ENCODE measurements at places on chromosomes 4 and X.

DNA sequence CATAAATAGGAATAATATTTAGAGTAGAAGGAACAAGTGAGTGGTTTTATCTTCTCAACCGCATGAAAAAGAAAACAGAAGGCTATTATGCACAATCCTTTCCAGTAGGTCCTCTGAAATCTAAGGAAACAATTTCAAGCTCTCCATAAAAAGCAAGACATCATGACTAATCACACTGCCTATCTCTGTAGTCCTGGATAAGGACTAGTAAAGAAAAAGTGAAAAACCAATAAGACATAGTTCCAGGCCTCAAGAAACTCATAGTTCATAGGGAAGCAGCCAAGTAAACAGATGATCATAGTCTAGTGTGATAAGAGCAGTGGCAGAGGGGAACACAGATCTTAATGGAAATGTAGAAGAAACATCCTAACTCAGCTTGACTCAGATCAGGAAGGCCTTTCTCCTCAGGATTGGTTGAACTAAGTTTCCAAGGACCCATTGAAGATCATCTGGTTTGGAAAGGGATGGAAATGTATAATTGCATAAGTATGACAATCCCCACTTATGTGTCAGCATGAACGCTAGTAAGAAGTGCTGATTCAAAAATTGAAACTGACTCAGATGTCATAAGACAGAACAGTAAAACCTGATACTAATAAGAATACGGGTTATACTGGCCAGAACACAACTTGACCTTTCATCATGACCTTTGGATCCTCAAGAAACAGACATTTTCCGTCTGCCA lies 155.3 kb downstream of the GRIA3 start:
- DNase-seq: no peak

DNA sequence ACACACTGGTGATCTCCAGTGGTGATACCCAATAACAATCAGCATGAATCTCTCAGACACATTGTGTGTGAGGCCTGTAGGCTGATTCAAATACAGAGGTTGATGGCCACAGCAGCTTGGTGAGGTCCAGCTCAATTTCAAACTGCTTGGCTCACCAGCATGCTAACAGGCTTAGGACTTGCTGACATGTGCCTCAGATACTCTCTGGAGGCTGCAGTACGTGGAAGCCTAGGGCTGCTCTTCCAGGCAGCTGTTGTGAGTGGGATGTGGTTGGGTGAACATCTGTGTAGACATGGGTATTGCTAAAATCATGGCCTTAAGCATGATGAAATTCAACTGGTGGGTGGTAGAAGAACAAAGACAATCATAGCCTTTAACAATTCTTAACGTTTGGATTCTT lies 4.3 kb downstream of the CXCL9 start:
- DNase-seq: no peak

DNA sequence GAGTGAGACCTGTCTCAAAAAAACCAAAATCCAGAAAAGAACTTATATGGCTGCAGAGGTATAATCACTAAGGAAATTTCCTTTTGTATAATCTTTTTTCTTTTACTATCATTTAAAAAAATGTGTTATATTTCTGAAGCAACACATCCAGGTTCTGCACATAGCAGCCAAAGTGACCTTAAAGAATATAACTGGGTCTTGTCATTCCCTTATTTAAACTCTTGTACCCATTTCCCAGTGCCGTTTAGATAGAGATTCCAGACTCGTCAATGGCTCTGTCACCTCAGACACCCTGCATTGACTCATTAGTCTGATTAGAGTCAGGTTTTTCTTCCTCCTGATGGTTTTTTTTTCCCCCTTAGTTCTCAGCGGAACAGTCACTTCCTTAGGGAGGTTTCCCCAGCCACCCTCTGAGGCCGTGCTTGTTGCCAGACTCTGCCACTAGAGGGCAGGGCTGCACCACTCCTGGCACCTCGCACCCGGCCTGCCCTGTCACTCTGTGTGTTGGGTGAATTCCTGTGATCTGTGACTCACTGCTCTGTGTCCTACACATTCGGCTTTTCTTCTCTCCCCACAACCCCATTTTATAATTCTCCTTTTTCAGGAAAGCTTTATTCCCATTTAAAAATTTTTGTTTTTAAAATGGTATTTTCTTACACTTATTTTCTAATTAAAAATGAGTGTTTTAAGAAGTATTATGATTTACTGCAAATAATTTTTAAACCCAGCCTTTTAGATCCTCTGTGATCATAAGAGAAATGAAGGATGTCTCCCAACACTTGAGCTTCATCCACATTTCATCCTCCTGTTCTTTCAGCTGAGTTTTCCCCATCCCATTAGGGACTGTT lies 32.1 kb downstream of the HTT start:
- DNase-seq: peak; percentile 73

DNA sequence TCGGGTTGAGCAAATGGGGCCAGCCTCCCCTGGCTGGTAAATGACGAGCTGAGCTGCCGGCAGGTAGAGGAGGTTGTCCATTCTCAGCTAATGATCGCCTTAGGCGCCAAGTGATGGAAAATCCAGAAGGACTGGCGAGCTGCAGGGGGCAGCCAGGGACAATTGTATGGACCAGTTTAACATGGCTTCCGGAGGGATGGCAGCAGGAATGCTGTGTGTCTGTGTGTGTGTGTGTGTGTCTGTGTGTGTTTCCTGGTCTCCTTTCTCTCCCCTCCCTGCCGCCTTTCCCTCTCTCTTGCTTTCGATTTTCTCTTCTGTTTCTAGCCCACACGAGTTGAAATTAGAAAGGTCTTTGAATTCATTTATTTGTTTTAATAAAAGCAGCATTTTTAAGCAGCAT lies 45.2 kb upstream of the BCOR start:
- DNase-seq: no peak

GRCh38 chrX:147550217-147550616 lies 361.5 kb upstream of the FMR1 start:
- no peak for DNase-seq

DNA sequence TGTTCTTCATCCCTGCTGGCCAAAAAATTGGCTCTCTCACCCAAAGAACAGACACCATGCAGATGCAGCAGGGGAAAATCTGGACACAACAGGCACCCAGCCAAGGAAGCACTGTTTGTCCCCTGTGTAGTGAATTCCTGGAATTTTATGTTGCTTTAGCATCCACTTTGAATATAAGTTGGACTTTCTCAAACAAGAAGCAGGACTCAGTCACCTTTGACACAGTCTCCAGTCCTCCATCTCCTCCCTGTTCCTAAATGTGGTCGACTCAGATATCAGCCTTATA lies 11.8 kb downstream of the ZNF182 start:
- DNase-seq: no peak

DNA sequence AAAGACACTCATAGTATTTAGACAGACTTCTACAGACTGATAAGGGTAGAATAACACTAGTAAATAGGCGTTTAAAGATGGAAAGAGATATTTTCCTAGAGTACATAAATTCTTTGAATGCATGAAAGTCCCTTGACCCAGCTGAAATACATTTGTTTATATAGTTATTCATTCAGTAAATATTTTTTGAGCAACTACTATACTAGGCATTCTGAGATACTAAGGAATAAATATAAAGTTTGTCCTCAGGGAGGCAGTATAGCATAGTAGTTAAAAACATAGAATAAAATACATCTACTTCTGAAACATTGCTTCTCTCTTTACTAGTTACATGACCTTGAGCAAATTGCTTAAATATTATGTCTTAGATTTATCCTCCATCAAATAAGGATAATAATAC lies 27.4 kb downstream of the HMGN5 start:
- no peak for DNase-seq

- no peak for DNase-seq
Observed at GRCh38 chr4:71974681-71975080, 57.1 kb upstream of the NPFFR2 start.

DNA sequence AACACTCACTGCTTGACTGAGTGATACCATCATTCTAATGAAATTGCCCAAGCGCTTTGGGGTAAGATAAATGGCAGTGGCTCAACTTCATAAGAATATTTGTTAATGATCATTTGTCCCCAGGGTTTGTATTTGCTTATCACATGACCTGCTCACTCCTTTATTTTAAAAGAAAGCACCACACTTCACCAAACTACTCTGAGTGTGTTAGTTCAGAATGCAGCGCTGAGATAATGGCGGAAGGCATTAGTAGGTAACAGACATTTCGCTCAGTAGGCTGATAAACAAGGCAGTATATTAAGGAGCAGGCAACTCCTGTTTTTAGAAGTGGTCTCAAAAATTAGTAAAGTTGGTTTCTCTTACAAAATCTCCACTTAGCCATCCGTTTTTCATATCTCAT lies 1.6 kb downstream of the SNX25 start:
- DNase-seq: no peak

DNA sequence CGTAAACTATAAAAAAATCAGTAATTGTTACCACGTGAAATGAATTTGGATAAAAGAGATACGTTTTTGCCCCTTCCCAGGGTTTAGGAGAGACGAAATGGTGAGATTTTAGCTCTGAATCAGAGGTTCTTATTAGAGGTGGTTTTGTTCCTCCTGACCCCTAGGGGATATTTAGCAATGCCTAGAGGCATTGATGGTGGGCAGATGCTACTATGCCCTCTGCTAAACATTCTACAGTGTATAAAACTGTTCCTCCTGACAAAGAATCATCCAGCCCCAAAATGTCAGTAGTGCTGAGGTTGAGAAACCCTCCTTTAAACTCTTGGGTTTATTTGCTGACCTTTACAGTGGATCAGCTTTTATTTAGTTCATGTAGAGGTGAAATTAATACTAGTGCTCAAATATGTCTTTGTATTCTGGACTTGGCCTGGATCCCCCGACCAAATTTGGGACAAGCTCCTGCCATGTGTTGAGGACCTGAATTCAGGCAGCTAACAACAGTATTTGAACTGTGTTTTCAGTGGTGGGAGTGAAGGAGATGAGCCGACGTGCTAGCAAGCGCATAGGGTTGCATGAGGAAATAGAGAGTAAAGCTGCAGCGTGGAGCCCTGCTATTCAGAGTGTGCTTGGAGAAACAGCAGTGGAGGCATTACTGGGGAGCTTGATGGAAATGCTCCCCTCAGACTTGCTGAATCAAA lies 126.1 kb downstream of the PTTG2 start:
- DNase-seq: no peak

DNA sequence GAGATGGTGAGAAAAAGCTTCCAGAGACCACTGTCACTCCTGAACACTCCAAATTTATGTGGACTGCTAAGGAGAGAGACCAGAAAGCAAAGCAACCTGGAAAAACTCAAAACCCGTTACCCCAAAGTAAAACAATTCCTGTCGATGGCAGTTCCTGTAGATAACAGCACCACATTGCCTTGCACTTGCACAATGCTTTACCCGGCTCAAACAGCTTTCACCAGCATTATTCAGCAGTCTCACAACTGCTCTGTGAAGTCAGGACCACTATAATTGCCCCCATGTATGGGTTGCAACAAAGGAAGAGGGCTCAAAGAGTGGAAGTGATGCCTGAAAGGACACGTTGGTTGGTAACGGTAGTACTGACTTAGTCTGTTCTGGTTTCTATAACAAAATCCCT lies 234.8 kb downstream of the BCOR start:
- no peak for DNase-seq

- no peak for DNase-seq
Observed at GRCh38 chr4:85737254-85737653, 262.3 kb downstream of the ARHGAP24 start.

DNA sequence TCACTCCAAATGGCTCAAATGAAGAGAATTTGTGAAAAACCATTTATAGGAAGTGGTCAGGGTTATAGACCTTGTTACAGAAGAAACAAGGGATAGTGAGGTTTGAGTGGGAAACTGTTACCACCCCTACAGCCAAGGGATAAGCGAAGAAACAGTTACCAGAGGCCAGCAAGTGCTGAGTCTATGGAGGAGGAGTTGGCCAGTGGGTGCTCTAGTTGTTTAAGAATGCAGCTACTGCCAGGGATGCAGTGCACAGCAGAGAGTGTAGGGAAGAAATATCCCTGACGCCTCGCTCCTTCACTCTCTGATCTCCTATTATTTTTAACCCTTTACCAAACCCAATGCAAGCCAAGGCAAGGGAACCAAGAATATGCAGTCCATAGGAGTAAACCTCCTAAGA lies 15.2 kb upstream of the SYTL4 start:
- no peak for DNase-seq

GRCh38 chr4:39660045-39660444 lies 21.4 kb upstream of the SMIM14 start:
- no peak for DNase-seq

Measured in SW 1271 (cell line).